ENCODE measurements at places on chromosomes 5 and 9. TPM values are rescaled to one million over a fixed set of nuclear protein-coding genes. Genes with fewer than 3 reads are reported as not detected.

ORM1 gene
- 1,249 TPM for polyA plus RNA-seq

TTC16 gene
- polyA plus RNA-seq = 1.5 TPM

CERCAM gene
- polyA plus RNA-seq = 10.7 TPM

CERT1 gene
- polyA plus RNA-seq = 16.1 TPM

MTX3 gene
- polyA plus RNA-seq = 5.4 TPM

BHMT2 gene
- polyA plus RNA-seq = 1.0 TPM

CDC42SE2 gene
- polyA plus RNA-seq = 25.9 TPM

GRM6 gene
- not detected for polyA plus RNA-seq

SLIT3 gene
- polyA plus RNA-seq = 6.5 TPM

ADAMTS19 gene
- 0.02 TPM for polyA plus RNA-seq

APBA1 gene
- 1.0 TPM for polyA plus RNA-seq

FOXD4L4 gene
- 0.08 TPM for polyA plus RNA-seq

UBQLN1 gene
- 63.7 TPM for polyA plus RNA-seq

CKMT2 gene
- polyA plus RNA-seq = 1.2 TPM

STPG3 gene
- polyA plus RNA-seq = 0.18 TPM

ZNF366 gene
- polyA plus RNA-seq = 3.0 TPM

PLAC8L1 gene
- polyA plus RNA-seq = not detected

PCDHB14 gene
- polyA plus RNA-seq = 1.2 TPM

LCN10 gene
- 6.4 TPM for polyA plus RNA-seq

TLX3 gene
- polyA plus RNA-seq = not detected

IFNB1 gene
- not detected for polyA plus RNA-seq

TXNDC8 gene
- polyA plus RNA-seq = not detected

LHX3 gene
- polyA plus RNA-seq = not detected

PAEP gene
- polyA plus RNA-seq = 3.0 TPM

IL12B gene
- polyA plus RNA-seq = not detected

GMCL2 gene
- polyA plus RNA-seq = not detected

IFNA21 gene
- not detected for polyA plus RNA-seq

POLR3G gene
- polyA plus RNA-seq = 1.3 TPM

FAM78A gene
- polyA plus RNA-seq = 7.2 TPM

CAMK4 gene
- 0.45 TPM for polyA plus RNA-seq

RASGEF1C gene
- 0.03 TPM for polyA plus RNA-seq

CDC25C gene
- 0.55 TPM for polyA plus RNA-seq

POC5 gene
- polyA plus RNA-seq = 7.7 TPM

TLR4 gene
- polyA plus RNA-seq = 41.6 TPM

MARCOL gene
- polyA plus RNA-seq = not detected

GABRP gene
- polyA plus RNA-seq = 0.61 TPM

EGR1 gene
- 35.1 TPM for polyA plus RNA-seq

LCN15 gene
- polyA plus RNA-seq = 0.16 TPM

PNPLA7 gene
- 8.8 TPM for polyA plus RNA-seq

C5orf52 gene
- polyA plus RNA-seq = not detected

SLC36A3 gene
- not detected for polyA plus RNA-seq
